ENCODE measurements at places on chromosomes 16 and 17.

DNA sequence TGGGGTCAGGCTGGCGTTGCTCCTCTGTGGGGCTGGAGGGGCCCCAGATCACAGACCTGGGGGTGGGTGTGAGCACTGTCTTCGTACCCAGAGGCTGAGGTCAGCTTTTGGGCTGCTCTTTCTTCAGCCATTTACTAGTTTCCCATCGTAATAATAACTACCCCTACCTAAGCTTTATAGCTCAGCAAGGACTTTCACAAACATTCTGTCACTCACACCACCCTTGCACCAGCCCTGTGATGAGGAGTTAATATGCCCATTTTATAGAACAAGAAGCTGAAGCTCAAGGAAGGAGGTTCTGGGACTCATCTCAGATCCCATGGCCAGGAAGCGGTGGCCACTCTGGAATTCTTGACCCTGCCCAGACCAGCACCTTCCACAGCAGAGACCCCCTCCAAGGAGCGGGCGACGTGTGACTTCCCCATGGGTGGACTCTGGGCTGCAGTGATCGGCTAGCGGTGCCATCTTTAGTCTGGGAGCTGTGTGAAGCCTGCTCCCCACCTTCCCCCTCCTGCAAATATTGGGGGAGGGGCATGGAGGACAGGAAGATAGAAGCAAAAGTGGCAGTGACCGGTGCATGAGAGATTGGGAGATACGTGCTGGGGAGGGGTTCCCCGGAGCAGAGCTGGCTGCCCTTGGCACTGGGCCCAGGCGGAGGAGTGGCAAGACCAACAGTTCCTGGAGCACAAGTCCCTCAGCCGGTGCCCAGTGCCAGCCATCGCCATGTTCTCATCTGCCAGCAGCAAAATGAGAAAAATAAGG, 81.8 kb upstream of the TOB1 start:
- no peak for DNase-seq

- DNase-seq = peak; percentile 42
Measured at GRCh38 chr17:65109990-65110680, 27.0 kb upstream of the RGS9 start.

- DNase-seq = no peak
Measured at GRCh38 chr17:51947160-51947735, 211.3 kb downstream of the CA10 start.

DNA sequence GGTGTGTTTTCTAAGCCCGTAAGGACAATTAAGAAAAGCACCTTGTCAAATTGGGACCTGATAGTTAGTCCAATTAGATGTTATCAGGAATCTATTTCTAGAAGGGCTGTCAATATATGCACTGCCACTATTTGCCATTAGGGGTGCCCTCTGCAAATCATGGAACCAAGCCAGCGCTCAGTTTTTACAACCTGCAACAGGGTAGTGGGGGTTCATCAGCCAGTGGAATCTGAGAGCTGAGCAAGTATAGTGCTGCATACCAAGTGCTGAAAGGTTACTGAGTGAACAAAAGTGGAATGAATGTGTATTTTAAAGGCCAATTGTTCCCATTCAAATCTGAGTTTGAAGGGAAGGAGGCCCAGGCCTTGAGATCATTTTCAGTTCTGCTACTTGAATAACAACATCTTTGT, 10.4 kb downstream of the PRR11 start:
- no peak for DNase-seq

DNA sequence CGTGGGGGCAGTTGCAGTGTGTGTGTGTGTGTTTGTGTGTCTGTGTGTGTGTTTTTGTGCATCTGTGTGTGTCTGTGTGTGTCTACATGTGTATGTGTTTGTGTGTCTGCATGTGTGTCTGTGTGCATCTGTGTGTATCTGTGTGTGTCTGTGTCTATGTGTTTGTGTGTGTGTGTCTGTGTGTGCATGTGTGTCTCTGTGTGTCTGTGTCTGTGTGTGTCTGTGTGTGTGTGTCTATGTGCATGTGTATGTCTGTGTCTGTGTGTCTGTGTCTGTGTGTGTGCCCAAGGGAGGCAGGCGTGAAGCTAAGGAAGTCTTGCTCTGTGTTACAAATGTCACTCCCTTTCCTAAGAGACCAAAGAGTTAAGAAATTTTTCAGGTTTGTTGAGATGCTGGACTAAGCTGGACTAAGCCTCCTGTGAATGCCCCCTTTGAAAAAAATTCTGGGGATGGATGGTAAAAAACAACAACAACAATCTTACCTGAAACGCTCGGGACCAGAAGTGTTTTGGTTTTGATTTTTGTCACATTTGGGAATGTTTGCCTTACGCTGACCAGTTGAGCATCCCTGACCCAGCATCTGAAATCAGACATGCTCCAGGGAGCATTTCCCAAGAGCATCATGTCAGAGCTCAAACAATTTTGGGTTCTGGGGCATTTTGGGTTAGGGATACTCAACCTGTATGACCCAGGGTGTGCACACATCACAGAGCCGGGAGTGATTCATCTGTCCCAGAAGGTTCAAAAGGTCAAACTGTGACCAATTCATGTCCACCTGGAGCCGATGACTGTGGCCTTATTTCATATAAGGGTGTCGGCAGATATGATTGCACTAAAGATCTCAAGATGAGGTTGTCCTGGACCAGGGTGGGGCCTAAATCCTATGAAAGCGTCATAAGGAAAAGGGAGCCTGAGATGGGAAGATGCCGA, 48.6 kb upstream of the ZNF469 start:
- no peak for DNase-seq

GRCh38 chr17:29837531-29837930, 92.5 kb downstream of the SSH2 start:
- DNase-seq = no peak

GRCh38 chr17:7676533-7676932, 10.8 kb downstream of the TP53 start:
- DNase-seq = no peak

DNA sequence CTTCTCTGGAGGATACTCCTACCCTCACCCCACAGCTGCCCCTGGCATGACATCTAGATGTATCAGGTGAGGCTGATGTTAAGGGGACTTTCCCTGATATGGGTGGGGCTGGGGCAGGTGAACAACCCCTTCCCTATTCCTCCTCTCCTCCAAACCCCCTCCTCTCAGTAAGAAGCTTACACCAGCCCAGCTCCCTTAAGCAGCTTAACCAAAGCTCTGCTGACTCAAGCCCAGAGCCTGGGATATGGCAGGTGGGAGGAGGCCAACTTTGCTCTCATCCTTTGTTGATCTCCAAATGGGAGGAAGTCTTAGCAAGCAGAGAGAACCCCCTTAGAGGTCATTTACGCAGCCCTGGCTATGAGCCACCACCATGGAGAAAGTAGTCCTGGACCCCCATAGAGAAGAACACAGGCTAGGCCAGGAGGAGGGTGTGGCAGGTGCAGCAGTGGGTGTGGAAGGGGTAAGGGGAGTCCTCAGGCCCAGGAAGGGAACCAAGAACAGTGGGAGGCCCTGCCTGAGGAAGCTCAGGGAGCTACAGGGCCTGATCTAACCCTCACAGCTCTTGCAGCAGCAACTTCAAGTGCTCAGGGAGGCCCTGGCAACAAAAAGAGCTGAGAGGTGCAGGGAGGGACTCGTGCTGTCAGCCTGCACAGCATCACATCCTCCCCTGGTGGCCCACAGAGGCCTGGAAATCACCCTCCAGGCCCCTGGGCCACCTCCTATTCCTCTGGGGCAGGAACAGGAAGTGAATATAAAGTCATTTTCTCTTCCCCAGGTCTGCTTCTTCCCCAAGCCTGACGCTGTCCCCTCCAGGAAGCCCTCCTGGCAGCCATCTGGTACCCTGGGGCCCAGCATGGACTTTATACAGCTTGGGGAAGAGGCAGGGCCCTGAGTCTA, 2.9 kb downstream of the UNC119 start:
- no peak for DNase-seq

GRCh38 chr17:44966348-44967025, 1.6 kb downstream of the C1QL1 start:
- no peak for DNase-seq

DNA sequence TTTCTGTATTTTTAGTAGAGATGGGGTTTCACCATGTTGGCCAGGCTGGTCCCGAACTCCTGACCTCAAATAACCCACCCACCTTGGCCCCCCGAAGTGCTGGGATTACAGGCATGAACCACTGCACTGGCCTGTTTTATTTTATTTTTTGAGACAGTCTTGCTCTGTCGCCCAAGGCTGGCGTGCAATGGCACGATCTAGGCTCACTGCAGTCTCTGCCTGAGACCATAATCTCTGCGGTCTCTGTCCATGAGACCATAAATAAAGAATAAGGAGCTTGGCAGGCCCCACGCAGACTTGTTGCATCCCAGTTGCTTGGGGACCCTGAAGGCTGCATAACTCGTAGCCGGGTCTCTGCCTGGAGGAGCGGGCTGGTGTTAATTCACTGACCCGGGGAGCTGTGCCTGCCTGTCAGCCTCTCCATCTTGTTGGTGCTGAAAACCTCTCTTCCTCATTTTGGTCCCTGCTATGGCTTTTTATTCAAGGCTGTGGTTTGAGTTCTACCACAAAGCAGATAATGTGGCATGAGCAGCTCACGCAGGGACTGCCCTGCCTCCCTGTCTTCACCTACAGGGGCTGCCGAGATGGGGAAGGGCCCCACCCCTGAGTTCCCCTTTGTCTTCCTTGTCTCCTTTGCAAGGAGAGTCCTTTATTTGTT, 82.1 kb downstream of the MSI2 start:
- no peak for DNase-seq

GRCh38 chr17:35315283-35315682, 58.1 kb downstream of the SLFN11 start:
- DNase-seq = peak; percentile 90

GRCh38 chr16:82728901-82729300, 102.1 kb downstream of the CDH13 start:
- DNase-seq = no peak

DNA sequence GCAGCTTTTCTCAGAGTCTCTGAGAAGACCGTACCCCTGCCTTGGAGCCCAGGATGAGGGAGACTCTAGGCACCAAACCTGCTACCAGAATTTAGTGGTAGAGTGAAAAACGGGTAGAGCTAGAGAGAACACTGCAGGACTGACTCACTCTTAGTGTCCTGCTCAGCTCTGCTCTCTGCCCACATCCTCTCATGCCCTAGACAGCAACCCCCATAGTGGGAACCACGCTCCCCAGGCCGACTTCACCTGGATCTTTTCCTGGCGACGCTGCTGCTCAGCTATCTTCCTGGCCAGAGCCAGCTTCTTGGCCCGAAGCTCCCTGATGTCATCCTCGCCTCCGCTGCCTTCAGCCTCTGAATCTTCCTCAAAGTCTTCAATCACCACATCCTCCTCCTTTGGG, 26.7 kb downstream of the HIC1 start:
- DNase-seq = no peak

DNA sequence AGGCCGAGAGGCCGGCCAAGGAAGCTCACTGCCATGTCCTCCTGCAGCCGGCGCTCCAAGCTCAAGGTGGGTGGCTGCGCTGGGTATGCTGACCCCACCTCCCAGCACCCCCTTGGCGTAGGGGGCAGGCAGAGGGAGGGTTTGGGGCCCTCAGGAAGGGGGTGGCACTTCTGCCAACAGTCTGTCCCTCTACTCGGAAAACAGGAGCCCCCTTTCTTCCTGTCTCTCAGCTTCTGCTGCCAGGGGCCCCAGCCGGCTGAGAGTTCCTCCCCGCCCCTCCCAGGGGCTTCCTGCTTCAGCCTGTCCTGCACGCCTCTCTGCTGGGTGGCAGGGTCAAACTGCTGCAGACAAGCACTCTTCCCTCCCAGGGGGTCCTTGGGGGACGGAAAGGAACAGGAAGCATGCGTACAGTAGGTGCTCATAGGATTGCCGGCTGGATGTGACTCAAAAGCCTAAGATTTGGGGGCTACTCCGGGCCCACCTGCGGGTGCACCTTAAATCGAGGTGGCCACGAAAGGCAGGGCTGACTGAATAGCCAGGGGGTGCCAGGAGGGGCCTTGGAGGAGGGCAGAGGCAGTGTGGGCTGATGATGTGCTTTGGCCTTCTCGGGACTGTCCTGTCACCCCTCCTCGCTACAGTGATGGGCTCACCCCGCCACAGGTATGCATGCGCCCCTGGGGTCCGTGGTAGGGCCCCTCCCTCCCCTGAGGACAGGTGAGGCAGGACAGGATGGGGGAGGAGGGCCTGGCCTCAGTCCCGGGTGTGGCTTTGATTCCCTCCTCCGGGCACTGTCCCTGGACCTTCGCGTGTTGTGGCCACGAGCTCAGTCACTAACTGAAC, 4.0 kb downstream of the CBX2 start:
- no peak for DNase-seq

- no peak for DNase-seq
Measured at GRCh38 chr16:53855056-53855455, 151.1 kb downstream of the FTO start.

DNA sequence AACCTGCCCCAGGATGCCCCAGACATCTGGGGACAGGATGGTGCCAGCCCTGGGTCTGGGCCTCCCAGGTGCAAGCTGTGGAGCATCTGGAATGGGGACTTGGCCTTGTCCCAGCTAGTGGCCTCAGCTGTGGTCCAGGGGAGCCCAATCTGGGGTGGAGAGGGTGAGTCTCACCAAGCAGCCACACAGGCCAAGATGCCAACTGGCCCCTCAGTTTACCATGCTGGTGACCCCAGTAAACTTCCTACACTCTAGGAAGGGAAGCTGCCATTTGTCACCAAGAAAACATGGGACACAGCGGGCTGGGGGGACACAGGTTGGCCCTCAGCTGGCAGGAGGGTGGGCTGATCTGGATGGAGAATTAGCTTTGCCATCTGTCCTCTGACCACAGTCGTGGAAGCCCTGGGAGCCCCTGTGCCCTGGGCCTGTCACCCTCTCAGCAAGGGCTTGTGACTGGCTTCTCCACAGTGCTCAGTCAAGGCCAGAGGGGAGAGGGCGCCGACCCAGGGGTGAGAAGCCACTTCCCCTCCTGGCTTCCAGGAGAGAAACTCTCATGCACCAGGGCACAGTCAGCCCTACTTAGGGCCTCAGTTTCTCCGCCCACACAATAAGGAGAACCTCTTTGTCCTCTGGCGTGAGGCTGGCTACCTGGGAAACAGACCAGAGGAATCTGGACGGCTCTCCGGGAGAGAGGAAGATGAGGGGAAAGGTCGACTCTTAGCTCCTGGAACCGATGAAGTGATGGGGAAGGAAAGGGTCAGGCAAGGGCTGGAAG, 126.4 kb upstream of the SMURF2 start:
- DNase-seq = no peak

DNA sequence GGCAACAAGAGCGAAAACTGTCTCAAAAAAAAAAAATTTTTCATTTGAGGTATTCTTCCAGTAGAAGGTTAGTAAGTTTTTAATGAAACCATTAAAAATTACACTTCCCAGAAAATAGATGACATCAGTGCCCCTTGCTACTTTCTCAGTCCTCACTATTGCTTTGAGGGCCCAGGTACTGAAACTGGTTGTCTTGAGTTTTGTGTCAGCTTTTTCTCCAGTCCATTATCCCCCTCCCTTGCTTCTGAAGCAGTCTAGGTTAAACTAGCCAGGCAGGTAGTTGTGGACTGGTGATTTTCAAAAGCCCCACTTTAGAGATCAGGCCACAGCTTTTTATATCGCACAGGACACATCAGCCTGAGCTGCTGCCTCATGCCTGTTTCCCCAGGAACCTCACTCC, 10.9 kb downstream of the SMCR8 start:
- DNase-seq = no peak

- DNase-seq = no peak
Measured at GRCh38 chr16:69277413-69277812, 33.7 kb upstream of the VPS4A start.

- DNase-seq = no peak
Measured at GRCh38 chr16:73056448-73056847, 8.5 kb upstream of the ZFHX3 start.

GRCh38 chr17:32927201-32927723, 691 bp upstream of the TMEM98 start:
- DNase-seq = no peak

Data from stromal cell of bone marrow (primary cell).